ENCODE measurements at places on chromosomes 5 and 9.

- H3K27ac ChIP-seq: no peak overlapping the region
- H3K4me3 ChIP-seq: no peak overlapping the region
- no peaks in the 10 kb centered on the region for H3K36me3 ChIP-seq
- DNase-seq: no peak
These were observed 142.7 kb downstream of the FBXL17 start for GRCh38 chr5:108238936-108239887.

GRCh38 chr5:135965504-135965903, 10.7 kb upstream of the LECT2 start:
- H3K4me3 ChIP-seq: no peak overlapping the region
- DNase-seq: no peak
- H3K27ac ChIP-seq: no peak overlapping the region
- no peaks in the 10 kb centered on the region for H3K36me3 ChIP-seq

GRCh38 chr5:172370648-172371545, 83.4 kb downstream of the SH3PXD2B start:
- H3K36me3 ChIP-seq: no peaks in the 10 kb centered on the region
- no peak for DNase-seq
- H3K4me1 ChIP-seq: no peaks in the 10 kb centered on the region

DNA sequence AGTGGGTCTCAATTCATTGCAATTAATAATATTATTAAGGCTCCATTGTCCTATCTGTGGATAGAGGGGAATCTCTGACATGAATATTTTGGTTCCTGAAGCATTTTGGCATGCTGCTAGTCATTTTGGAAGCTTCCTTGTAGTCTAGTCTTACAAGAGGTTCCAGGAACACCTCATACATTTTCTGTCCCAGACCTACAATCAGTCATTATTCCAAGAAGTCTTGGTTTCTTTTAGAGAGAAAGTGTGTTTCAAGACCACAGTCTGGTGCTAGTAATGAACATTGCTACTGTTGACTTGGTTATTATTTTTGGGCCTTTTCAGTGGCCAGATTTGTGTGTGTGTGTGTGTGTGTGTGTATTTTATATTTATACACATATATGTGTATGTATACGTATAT, 98.9 kb downstream of the ERCC6L2 start:
- H3K27me3 ChIP-seq: no peaks in the 10 kb centered on the region
- peaks cover 68% of the 10 kb centered on the region for H3K36me3 ChIP-seq
- H3K4me3 ChIP-seq: no peak overlapping the region
- no peaks in the 10 kb centered on the region for H3K4me1 ChIP-seq
- no peak for DNase-seq

DNA sequence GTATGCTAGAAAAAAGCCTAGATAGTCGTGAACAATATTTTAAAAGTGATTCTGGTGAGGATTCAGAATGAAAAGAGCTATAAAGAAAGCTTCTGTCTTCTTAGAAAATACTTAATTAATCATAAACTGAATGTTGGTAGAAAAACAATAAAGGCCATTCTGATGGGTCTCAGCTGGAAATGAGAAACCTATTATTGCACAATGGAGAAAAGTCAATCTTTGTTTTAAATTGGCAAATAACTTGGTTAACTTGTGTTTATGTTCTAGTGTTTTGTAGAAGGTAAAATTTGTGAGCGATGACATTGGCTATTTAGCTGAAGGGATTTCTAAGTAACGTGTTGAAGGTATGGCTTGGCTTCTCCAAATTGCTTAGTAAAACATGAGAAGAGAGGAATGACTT, 74.1 kb upstream of the TMED7 start:
- no peaks in the 10 kb centered on the region for H3K4me1 ChIP-seq
- DNase-seq: no peak
- no peak overlapping the region for H3K27ac ChIP-seq
- H3K36me3 ChIP-seq: no peaks in the 10 kb centered on the region
- no peaks in the 10 kb centered on the region for H3K27me3 ChIP-seq
- no peak overlapping the region for H3K4me3 ChIP-seq

DNA sequence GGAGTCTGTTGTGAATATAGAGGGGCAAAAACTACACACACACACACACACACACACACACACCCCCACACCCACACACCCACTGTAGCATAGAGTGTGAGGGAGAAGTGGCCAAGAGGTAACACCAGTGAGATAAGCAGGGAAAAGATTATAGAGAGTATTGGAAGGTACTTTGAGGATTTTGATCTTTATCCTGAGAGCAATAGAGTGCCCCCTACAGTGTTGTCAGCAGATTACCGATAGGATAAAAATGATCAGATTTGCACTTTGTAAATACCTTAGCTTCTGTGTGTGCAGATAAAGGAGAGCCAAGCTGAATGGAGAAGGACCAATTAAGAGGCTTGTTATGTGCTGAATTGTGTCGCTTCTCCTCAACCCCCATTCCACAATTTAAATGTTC, 32.3 kb downstream of the ERCC6L2 start:
- DNase-seq: no peak
- no peak overlapping the region for H3K27ac ChIP-seq
- H3K27me3 ChIP-seq: no peaks in the 10 kb centered on the region
- no peaks in the 10 kb centered on the region for H3K4me1 ChIP-seq
- no peak overlapping the region for H3K4me3 ChIP-seq
- H3K36me3 ChIP-seq: no peaks in the 10 kb centered on the region

All from heart left ventricle (tissue), 16 donors.